Left renal cortex interstitium (tissue), 4 donors: ENCODE measurements at places on chromosomes 11 and 22. TPM values are rescaled to one million over a fixed set of nuclear protein-coding genes. Genes with fewer than 3 reads are reported as not detected.

GRCh38 chr22:48919187-48919590, 908.5 kb downstream of the BRD1 start:
- no peak for DNase-seq

Gene FGF3
- not detected for polyA plus RNA-seq

GRCh38 chr11:128324051-128324481, 263.3 kb downstream of the ETS1 start:
- no peak for DNase-seq

GRCh38 chr11:2296913-2297622, 4.7 kb downstream of the C11orf21 start:
- no peak for DNase-seq

Gene SELENOM
- 11.6 TPM for polyA plus RNA-seq

Gene PDGFD
- 28.2 TPM for polyA plus RNA-seq

GRCh38 chr11:9905501-9905951, 241.6 kb downstream of the SWAP70 start:
- DNase-seq: no peak

DNA sequence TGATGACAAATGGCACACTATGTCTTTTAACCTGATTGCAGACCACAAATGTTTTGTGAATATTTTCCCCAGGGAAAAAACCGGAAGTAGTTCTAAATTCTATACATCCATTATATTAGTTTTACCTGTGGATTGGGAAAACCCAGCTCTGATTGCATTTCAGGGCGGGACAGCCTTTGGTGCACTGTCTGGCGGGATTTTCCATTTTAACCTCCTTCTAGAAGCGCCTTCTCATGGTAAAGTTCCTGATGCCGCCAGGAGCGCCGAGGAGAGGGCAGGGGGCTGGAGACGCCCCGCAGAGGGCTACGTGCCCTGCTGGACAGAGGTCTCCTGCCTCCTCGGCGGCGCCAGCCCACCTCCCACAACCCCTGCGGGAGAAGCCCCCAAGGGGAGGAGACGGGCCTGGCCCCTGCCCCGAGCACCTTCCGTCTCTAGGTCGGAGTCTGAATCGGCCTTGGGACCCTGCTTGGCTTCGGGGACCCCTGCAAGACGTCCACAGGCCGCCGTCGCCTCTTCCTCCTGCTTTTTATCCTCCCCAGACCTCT, 1.2 kb upstream of the P2RX6 start:
- DNase-seq: no peak

DNA sequence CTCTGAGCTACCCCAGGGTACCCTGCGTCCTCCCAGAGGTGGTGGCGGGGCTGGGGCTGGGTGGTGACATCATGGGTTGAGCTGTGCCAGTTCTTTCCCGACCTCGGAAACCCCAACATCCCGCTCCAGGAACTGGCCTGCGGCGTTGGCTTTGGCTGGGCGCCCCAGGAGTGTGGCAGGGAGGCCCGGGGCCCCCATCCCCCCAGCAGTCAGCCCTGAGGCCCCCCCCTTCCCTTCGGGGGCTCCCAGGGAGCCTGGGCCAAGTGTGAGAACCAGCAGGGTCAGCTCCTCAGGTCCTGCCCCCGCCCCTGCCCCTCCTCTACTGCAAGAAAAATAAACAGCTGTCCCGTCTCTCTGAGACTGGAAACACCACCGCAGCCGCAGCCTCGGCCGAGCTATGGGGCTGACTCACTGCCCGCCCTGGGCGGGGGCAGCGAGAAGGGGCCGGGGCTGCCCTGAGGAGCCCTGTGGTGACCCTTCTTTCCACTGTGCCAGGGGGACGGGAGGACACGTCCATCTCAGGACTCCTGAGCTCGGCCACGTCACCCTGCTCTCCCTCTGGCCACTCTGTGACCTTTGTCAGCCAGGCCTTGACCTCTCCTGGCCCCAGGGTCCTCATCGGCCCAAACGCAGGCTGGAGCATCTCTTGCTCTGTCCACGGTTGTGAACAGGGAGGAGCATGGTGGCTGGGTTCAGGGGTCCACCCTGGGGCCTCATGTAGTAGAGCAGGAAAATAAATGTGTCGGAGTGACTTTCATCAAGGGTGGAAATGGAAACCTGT, 73.4 kb downstream of the WNT7B start:
- DNase-seq: no peak

DNA sequence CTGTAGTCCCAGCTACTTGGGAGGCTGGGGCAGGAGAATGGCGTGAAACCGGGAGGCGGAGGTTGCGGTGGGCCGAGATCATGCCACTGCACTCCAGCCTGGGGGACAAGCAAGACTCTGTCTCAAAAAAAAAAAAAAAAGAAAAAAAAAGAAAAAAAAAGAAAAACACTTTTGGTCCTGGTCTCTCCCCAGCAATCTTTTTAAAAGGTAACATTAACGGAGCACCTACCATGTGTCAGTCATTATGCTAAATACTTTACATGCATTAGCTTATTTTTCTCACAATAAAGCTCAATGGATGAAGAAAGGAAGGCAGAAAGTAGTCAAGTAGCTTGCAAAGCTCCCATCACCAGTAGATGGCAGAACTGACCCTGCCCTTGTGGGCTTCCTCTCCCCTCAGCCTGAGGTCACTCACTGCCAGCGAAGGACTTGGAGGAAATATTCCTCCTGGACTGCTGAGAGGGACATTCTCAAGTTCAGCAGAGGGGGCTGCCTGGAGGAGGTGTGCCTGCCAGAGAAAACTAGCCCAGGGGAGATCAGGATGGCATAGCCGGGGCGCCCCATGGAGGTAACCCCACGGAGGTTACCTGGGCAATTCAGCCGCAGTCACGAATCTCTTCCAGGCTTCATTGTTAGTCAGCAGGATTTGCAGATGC, 15.5 kb downstream of the APOL3 start:
- DNase-seq: no peak

Gene CECR2
- polyA plus RNA-seq: 8.9 TPM

Gene GRM5
- polyA plus RNA-seq: 0.25 TPM

GRCh38 chr11:94028436-94028835, 7.3 kb downstream of the HEPHL1 start:
- DNase-seq: no peak

- DNase-seq: no peak
These were observed 20.1 kb upstream of the SWAP70 start for GRCh38 chr11:9643751-9644150.

GRCh38 chr11:30719371-30719770, 133.2 kb upstream of the MPPED2 start:
- DNase-seq: no peak

Gene LDLRAD3
- polyA plus RNA-seq: 21.9 TPM

Gene VPREB1
- not detected for polyA plus RNA-seq

DNA sequence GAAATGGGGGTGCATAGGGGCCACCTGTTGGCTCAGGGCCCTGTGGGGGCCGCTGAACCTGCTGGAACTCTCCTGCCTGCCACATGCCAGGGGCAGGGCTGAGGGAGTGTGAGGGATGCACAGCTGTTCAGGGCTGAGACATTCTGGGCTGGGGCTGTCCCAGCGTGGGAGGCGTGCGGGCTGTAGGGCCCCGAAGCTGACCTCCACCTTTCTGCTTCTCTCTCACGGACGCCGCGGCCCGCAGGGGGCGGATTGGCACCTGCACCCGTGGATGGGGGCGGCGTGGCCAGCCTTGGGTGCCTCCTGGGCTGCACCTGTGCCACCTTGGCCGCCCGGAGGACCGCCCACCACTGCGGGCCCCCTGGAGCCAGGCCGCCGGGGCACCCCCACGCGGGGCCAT, 4.1 kb downstream of the CCDC188 start:
- DNase-seq: no peak

GRCh38 chr11:118909619-118910308, 16.0 kb downstream of the BCL9L start:
- DNase-seq: no peak

Gene LPXN
- 10.1 TPM for polyA plus RNA-seq

DNA sequence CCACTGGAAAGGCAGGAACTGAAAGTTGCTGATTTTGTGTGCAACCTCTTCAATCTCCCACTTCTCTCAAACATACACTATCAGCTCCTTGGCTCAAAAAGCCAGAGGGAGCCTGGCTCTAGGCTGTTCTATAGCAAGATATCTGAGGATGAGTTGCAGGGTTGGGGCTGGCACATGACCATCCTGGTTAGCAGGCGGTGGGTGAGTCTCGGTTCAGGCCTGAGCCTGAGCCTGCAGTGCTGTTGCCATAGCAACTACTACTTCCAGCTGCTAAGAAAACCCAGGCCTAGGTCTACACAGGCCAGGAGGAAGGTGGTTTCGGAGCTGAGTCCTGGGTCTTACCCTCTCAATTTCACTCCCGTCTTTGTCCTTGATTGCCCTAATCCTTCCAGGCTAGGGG, 39.0 kb downstream of the CWC15 start:
- no peak for DNase-seq

Gene RPUSD4
- polyA plus RNA-seq: 39.3 TPM

- no peak for DNase-seq
These were observed 215.7 kb downstream of the CSNK2A3 start for GRCh38 chr11:11137339-11137738.

GRCh38 chr11:16338393-16338792, 18.0 kb downstream of the SOX6 start:
- no peak for DNase-seq

- DNase-seq: no peak
These were observed 19.7 kb downstream of the MYO7A start for GRCh38 chr11:77147668-77148321.

DNA sequence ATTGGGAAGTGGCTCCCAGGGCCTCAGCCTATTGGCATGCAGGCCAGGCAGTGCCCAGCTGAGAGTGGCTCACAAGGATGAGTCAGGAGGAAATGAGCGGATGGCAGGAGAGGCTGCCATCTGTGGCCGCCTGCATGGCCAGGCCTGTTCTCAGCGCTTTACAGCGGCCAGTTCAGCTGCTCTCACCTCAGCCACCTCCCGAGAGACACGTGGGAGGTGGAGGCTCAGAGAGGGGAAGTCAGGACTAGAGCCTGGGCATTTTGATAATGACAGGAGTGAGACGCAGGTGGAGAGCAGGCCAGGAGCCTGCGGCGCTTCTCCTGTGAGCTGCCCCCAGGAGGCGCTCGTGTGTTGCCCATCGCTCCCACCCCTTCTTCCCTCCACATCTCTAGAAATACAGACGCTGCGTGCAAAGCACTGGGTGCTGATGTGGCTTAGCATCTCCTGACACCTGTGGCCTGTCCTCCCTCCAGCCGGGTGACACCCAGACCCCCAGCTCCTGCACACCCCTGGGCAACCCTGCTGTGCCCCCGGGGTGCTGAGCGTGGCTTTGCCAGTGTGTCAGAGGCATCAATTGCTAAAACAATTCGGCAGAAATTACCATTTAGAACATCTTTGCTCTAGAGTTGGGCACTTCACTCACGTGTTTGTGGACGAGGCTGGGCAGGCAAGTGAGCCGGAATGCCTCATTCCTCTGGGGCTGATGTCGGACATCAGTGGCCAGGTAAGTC, 21.4 kb upstream of the PANX2 start:
- DNase-seq: no peak

Gene TSGA10IP
- 0.52 TPM for polyA plus RNA-seq

Gene CCDC81
- polyA plus RNA-seq: 2.1 TPM

Gene CATSPER1
- not detected for polyA plus RNA-seq

Gene CLMP
- 43.0 TPM for polyA plus RNA-seq

DNA sequence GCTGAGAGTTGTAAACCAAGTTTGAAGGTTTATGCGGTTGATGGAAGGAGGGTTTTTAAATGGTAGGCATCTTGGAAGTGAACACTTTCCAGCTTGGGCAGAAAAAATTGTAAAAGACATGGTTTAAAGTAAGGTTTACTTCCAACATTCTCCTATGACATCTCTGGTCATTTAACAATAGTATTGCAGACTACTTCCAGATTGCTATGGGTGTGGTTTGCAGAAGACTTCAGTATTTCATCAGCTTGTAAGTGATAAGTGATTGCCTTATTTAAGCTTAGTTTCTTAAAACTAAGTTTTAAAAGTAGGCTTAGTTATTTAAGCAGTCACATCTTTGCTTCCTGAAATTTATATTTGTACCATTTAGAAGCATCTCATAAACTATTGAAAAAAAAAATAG, 7.2 kb upstream of the STT3A start:
- no peak for DNase-seq

- DNase-seq: no peak
These were observed 316.0 kb downstream of the ETS1 start for GRCh38 chr11:128271401-128271800.

DNA sequence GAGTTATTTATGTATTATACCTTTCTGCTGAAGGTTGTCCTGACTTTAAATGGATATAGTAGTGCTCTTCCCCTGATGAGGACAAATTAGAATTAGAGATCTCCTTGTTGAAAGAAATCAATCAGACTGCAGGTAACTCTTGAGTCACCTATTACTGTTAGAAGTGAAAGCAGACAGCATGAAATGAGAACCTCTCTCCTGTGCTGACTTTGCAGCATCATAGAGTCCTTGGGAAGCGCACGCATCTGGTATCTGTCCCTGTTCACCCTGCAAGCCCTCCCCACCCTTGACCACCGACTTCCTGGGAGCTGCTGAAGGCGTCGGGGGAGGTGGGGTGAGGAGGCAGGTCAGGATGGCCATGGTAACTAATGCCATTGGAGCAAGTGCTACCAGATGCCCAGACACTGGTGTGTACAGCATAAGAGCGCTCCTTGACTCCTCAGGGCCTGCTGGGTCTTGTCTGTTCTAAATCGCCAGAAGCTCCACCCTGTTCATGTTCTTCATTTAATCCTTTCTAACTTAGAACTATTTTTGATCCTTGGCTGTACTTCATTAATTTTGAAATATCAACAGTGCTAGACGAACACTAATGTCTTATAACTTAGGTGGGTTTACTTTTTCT, 143.9 kb downstream of the WNT7B start:
- DNase-seq: no peak

GRCh38 chr11:128453444-128454336, 133.7 kb downstream of the ETS1 start:
- DNase-seq: no peak

DNA sequence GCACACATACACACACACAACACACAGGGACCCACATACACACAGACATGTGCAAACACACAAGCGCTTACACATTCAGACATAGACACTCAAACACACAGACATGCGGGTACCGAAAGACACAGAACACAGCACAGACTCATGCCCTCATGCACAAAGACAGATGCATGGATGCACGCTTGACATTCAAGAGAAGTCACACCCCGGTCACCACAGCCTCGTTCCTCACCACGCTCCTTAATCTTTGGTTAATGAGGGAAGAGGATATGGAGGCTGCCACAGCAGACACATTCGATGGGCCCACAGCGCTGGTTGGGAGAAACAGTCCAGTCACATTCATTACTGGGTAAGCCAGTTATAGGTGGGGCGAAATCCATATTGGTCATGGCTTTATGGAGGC, 51.9 kb upstream of the EIF3D start:
- DNase-seq: no peak

DNA sequence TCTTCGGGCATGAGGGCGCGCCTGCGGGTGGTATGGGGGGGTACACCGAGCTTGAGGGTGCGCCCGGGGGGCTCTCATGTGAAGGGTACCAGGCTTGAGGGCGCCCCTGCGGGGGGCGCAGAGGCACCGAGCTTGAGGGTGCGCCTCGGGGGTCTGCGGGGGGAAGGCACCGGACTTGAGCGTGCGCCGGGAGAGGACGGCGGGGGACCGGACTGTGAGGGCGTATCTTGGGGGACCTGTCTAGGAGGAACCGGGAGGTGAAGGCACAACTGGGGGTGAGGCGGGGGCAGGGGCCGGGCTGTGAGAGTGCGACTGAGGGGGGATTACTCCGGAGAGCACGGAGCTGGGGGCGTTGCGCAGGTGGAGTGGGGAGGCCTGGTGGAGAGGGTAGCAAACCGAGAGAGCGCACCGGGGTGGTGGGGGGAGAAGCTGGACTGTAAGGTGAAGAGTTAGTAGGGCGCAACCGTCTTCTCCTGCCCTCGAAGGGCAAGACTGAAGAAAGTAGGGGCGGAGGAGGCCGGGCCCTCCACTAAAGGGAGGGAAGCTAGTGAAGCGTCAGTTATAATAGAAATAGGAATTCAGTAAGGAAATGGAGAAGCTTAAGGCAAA, 1.1 kb upstream of the DDX6 start:
- peak; percentile 21 for DNase-seq

Gene HEPHL1
- 0.10 TPM for polyA plus RNA-seq

- DNase-seq: no peak
These were observed 106.4 kb downstream of the EHF start for GRCh38 chr11:34727228-34727737.
